Neuronal stem cell (in vitro differentiated cells): ENCODE measurements at places on chromosomes 16 and 17.

GRCh38 chr17:72030067-72030899 is 90.5 kb upstream of the SOX9 start:
- DNase-seq = peak; percentile 45

GRCh38 chr16:17026600-17027242 is 444.0 kb downstream of the XYLT1 start:
- no peak for DNase-seq

DNA sequence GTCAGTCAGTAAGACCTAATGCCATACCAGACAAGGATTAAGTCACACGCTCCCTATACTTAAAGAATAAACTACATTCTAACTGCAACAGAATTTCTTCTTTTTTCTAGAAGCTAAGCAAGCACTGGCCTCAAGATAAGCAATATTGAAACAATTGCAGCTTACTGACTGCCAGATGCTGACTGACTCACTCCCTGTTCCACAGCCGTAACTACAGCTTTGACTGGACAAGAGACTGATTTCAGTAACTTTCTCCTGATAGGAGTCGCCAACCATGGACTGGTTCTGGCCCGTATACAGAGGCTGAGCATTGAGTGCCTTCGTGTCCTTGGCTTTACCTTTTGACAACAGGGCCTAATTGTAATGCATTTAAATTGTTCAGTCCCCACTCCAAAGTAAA is 67.9 kb downstream of the TRIM37 start:
- DNase-seq = no peak

- no peak for DNase-seq
Observed at GRCh38 chr16:1791943-1792812, 1.3 kb downstream of the IGFALS start.

- no peak for DNase-seq
Observed at GRCh38 chr17:17036524-17036998, 5.7 kb upstream of the MPRIP start.

- no peak for DNase-seq
Observed at GRCh38 chr17:4604111-4604644, 19.8 kb downstream of the SMTNL2 start.

DNA sequence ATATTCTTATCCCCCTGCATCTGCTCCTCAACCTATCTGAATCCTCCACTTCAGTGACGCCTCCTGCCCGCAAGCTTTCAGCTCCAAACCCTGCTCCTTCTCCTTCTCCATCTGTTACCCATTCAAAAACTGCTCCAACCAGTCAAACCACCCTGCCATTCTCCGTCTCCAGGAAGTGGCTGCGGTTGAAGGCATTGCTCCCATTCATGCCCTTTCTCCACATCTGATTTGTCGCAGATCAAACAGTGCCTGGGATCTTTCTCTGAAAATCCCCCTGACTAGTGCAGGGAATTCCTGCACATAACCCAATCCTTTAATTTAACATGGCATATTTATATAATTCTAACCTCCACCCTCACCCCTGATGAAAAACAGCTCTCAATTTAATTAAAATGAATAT is 56.3 kb downstream of the SLFN5 start:
- no peak for DNase-seq

GRCh38 chr16:50838165-50838564 is 96.3 kb downstream of the CYLD start:
- no peak for DNase-seq

DNA sequence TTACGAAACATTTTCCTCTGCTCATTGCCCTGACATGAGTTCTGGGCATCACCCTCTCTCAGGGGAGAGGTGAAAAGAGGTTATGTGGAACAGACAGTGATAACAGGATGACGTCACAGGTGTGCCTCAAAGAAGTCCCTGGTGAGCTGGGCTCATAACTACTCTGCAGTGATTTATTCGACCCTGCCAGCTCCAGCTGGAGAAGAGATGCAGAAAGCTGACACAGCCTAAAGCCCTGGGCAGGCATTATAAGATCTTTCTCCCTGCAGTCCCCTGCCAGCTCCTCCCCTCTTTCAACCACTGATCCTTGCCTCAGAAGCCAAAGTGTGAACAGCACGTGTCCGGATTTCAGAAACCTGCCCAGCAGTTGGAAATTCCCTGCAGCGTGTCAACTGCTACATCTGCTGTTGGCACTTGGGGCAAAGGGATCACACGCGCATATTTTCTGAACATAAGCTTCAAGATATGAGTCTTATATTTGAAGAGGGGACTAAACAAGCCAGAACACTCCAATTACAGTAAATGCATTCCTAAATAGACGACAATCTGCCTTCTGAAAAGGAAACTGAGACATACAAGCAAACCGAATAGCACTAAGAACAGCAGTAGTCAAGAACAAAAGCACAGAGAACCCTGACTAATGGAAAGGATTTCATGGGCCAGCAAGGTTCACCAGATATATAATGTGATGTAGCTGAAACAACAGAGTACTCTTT is 80.5 kb downstream of the SMG6 start:
- no peak for DNase-seq

DNA sequence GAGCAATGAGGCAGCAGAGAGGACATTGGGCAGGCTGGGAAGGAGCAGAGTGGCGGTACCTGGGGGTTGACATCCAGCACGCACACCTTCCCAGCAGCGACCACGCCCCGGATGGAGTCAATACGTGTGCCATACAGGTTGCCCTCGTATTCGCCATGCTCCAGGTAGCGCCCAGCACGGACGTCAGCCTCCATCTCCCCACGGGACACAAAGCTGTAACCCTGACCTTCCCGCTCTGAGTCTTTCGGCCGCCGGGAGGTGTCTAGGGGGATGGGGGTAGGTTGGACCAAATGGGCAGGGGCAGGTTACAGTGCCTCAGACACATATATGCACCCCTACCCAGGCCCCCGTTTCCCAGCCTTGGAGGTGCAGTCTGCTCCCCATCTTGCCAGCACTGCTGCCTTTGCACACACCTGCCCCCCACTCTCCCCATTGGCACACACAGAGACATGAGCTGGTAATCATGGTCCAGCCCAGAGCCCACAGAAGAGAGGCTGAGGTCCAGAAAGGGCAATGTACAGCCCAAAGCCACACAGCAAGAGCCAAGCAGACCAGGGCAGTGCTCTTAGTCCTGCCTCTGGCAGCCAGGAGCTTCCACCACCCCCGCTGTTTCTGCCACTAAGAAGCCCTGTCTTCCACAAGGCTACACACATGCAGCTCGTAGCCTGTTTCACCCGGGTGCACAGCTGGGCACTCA is 27.5 kb downstream of the MPP2 start:
- no peak for DNase-seq

DNA sequence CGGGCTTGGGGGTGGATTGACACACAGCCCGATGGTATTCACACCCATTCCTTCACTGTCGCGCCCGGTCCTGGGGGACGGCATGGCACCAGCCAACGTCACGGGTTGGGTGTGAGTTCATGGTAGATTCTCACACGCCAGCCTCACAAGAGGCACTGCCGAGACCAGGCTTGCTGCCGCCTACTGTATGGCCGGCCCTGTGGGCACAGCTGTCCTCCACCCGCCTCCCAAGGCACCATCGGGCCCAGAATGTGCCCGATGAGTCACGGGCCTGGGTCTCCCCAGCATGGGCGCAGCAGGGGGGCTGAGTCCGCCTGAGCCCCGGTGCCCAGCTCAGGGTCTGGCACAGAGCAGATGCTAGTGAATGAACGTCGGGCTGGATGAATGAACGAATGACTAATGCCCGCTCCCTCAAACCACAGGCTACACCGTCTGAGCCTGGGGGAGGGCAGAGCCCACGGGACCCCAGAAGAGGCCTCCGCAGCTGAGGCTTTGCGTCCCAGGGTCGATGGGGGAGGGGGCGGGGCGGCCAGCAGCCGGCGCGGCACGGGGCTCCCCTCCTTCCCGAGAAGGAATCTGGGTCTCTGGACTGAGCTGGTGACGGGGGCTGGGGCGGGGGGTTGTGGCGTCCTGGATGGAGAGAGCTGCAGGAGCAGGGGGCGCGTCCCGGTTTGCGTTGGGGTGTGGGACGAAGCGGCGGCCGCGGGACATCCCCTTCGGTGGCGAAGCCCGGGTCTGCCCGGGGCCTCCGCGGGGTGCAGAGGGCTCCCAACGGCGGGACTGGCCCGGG is 829 bp downstream of the PITPNM3 start:
- DNase-seq = peak; percentile 35

- DNase-seq = no peak
Observed at GRCh38 chr17:61567045-61567802, 23.8 kb downstream of the NACA2 start.

DNA sequence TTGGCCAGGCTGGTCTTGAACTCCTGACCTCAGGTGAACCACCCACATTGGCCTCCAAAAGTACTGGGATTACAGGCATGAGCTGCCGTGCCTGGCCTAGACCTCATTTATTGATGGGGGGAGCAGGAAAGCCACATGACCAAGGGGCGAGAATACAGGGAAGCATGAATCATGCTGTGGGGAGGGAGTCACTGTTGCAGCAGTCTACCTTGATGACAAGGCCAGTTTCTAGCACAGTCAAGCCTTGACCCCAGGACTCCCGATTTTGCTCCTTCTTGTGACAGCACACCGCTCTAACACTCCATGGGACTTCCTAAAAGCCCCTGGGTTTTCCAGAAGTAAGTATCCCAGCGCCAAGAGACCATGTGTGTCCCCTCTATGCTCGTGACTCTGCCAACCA is 42.9 kb upstream of the IRF8 start:
- no peak for DNase-seq

DNA sequence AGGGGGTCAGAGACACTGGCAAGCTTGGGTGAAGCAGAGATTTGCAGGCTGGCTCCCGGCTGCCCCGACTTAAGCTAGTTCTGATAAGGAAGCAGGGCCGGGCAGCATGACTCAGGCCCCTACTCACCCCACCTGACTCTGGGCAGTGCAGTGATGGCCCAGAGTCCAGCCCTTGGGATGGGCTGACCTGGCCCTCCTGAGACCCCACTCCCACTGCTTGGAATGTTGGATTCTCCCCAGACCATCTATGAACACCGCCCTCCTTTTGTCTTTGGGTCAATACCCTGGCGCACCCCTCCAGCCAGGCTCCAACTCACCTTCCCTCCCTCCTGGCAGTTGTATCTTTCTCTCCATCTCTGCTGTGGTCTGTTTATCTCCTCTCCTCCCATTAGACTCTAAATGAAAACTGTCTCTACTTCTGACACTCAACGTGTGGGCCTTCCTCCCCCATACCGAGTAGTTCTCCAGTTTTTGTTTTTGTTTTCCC is 21.0 kb downstream of the LGALS3BP start:
- DNase-seq = no peak

DNA sequence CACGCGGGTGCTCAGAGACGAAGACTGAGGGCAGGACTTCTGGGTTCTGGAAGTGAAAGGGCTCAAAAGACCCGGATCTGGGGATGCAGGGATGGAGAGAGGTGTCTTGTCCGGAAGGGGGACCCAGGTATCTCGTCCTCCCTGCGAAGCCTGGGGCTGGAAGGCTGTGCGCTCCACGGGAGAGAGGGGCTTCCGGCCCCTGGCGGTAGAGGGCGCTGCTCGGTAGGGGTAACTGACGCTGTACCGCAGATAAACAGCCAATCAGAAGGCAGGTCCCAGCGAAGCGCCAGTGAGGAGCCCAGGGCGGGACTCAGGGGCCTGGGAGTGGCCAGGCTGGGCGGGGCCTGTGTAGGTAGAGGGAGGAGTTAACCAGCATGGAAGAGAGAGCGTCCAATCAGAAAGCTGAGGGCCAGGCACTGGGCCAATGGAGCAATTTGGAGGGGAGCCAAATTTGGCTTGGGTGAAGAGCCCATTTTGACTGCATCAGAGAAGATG is 804 bp downstream of the TGFB1I1 start:
- DNase-seq = no peak

DNA sequence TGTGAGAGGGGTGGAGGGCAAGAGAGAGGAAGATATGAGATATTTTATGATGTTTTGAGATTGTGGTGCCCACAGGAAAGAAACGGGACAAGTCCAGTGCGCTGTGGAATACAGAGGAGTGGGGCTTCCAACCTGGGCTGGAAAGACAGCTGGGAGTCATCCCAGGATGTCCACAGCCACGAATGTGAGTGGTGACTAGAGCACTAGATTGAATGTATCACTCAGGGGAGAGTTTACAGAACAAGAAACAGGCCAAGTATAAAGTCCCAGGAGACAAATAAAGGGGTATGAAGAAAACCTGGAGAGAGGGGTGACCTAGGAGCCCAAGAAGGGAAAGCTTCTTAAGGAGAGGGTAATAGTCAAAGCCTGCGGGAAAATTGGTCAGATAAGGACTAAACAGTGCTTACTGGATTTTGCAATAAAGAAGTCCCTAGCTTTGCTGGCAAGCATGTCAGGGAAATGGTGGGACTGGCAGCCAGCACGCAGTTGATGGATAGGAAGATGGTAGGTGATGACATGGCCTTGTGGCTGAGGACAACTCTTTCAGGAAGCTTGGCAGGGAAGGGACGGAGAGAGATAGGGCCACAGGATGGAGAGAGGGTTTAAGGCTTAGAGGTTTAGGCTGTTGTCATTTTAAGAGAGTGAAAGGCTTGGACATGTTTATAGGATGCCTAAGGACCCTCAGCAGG is 114.5 kb downstream of the AXIN2 start:
- DNase-seq = no peak

- no peak for DNase-seq
Observed at GRCh38 chr16:14321542-14321941, 250.4 kb downstream of the MRTFB start.

DNA sequence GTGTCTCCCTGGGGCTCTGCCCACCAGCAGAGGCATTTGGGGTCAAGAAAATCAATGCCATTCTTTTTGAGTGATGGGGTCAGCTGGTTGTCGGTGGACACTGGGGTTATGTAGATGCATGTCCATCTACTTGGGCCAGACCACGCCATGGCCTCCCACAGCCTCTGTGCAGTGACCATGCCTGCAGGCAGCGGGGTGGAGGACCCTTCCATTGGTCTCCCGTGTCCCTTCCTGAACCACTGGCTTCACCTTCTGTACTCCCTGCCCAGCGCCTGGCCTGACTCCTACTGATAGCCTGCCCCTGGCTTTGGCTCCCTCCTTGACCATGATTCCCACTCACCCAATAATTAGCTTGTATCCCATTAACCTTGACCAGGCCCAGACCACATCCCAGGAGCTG is 28.0 kb upstream of the SPNS3 start:
- no peak for DNase-seq

DNA sequence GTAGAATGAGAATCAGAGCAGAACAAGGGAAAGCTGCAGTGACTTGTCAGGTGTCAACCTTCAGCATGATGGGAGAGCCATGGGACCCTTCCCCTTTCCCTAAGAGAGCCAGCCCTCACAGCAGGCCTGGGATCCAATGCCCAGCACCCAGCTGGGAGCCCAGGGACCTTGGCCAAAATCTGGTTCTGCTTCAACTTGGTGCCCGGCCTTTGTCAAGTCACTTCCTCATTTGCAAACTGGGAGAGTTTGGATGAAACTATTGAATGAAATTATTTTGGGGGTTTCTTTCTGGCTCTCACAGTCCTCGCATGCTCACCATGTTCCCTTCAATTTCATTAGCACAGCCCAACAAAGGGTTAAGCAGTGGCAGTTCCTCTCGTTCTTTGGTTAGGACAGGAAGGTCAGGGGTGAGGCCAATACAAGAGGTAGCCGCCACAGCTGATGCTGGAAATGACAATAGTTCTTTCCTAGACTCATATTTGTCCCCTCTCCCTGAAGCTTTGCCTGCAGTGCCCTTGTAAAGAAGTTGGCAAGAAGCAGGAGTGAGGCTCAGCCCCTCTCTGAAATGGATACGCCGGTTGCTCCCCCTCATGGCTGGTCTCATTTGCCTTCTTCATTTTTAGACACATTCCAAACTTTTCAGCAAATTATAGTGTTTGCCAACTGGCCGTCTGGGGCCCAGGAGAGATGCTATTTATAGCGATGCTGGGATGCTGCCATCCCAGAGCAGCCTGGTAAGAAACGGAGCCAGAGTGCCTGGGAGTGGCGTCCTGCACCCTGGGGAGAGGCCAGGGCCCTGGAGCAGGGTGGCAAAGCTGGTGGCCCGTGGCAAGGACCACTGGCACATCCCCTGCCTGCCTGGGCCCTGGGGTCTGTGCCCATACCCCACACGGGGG is 34.5 kb upstream of the MEOX1 start:
- DNase-seq = no peak
